Psoas muscle (tissue), 8 donors: ENCODE measurements at places on chromosomes 6 and 20. TPM values are rescaled to one million over a fixed set of nuclear protein-coding genes. Genes with fewer than 3 reads are reported as not detected.

The MATN4 gene
- not detected for polyA plus RNA-seq

The GFOD1 gene
- 5.9 TPM for polyA plus RNA-seq

The TNFRSF6B gene
- 6.1 TPM for polyA plus RNA-seq

The MYH7B gene
- polyA plus RNA-seq: 6.4 TPM

The EYA4 gene
- 5.6 TPM for polyA plus RNA-seq

The TNNC2 gene
- polyA plus RNA-seq: 9,192 TPM

The C6orf62 gene
- polyA plus RNA-seq: 54.8 TPM

The FAXC gene
- not detected for polyA plus RNA-seq

The MYBL2 gene
- polyA plus RNA-seq: not detected

The RAB5IF gene
- 585 TPM for polyA plus RNA-seq

The TNFRSF21 gene
- 3.0 TPM for polyA plus RNA-seq

The OR2J3 gene
- polyA plus RNA-seq: not detected

The DNAAF9 gene
- 7.9 TPM for polyA plus RNA-seq

The SCGN gene
- polyA plus RNA-seq: not detected

The SLC22A2 gene
- polyA plus RNA-seq: 0.06 TPM

The HLA-DRB1 gene
- 32.6 TPM for polyA plus RNA-seq

The TMC2 gene
- polyA plus RNA-seq: 0.03 TPM

The GPLD1 gene
- polyA plus RNA-seq: 0.30 TPM

The DZANK1 gene
- polyA plus RNA-seq: 0.96 TPM

The CYP39A1 gene
- 0.34 TPM for polyA plus RNA-seq

The DAAM2 gene
- 7.0 TPM for polyA plus RNA-seq

The GSTA1 gene
- not detected for polyA plus RNA-seq

The RAET1L gene
- 0.06 TPM for polyA plus RNA-seq

The RBM38 gene
- 308 TPM for polyA plus RNA-seq

The PRICKLE4 gene
- polyA plus RNA-seq: 0.49 TPM

The BACH2 gene
- polyA plus RNA-seq: 0.12 TPM

The RIN2 gene
- polyA plus RNA-seq: 4.4 TPM

The CCND3 gene
- 20.5 TPM for polyA plus RNA-seq

The PTPRK gene
- 3.2 TPM for polyA plus RNA-seq

The ANKRD66 gene
- polyA plus RNA-seq: not detected

The SNAP25 gene
- not detected for polyA plus RNA-seq

The GLP1R gene
- polyA plus RNA-seq: not detected

The RIPPLY2 gene
- polyA plus RNA-seq: 0.59 TPM

The PLCB4 gene
- polyA plus RNA-seq: 1.4 TPM

The RTF2 gene
- polyA plus RNA-seq: 95.6 TPM

The STX11 gene
- 1.2 TPM for polyA plus RNA-seq

The WASF1 gene
- polyA plus RNA-seq: 0.90 TPM

The CRISP3 gene
- polyA plus RNA-seq: 0.04 TPM

The ESR1 gene
- polyA plus RNA-seq: 0.92 TPM

The OTOR gene
- polyA plus RNA-seq: not detected

The RSPO3 gene
- 32.1 TPM for polyA plus RNA-seq

The CST4 gene
- not detected for polyA plus RNA-seq

The TMEM74B gene
- 0.53 TPM for polyA plus RNA-seq

The SLC17A9 gene
- polyA plus RNA-seq: 0.69 TPM

The C20orf144 gene
- 0.08 TPM for polyA plus RNA-seq

The GJA1 gene
- 5.8 TPM for polyA plus RNA-seq

The ZNF311 gene
- not detected for polyA plus RNA-seq

The CST1 gene
- polyA plus RNA-seq: not detected

The CLIC5 gene
- 30.2 TPM for polyA plus RNA-seq

The FAM83C gene
- polyA plus RNA-seq: 0.04 TPM

The DYNLT2 gene
- 0.93 TPM for polyA plus RNA-seq
